ENCODE measurements at places on chromosomes 7 and 10. TPM values are rescaled to one million over a fixed set of nuclear protein-coding genes. Genes with fewer than 3 reads are reported as not detected.

The TES gene
- 14.1 TPM for total RNA-seq

- no peak for DNase-seq
Observed at GRCh38 chr7:67863911-67864310, 867.3 kb downstream of the TYW1 start.

DNA sequence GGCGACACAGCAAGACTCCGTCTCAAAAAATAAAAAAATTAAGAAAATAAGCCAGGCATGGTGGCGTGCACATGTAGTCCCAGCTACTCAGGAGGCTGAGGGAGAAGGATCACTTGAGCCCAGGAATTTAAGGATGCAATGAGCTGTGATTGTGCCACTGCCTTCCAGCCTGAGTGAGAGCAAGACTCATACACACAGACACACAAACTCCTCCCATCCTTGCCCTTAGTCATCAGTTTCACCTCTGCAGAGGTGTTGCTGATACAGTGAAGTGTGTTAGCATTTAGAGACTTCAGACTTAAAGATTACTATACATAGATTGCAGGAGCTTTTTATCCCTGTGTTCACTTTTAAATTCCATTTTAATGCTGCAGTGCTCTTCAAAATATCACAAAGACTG lies 5.5 kb upstream of the H2AZ2 start:
- DNase-seq: no peak

GRCh38 chr7:48049850-48050249 lies 14.5 kb downstream of the C7orf57 start:
- DNase-seq: no peak

DNA sequence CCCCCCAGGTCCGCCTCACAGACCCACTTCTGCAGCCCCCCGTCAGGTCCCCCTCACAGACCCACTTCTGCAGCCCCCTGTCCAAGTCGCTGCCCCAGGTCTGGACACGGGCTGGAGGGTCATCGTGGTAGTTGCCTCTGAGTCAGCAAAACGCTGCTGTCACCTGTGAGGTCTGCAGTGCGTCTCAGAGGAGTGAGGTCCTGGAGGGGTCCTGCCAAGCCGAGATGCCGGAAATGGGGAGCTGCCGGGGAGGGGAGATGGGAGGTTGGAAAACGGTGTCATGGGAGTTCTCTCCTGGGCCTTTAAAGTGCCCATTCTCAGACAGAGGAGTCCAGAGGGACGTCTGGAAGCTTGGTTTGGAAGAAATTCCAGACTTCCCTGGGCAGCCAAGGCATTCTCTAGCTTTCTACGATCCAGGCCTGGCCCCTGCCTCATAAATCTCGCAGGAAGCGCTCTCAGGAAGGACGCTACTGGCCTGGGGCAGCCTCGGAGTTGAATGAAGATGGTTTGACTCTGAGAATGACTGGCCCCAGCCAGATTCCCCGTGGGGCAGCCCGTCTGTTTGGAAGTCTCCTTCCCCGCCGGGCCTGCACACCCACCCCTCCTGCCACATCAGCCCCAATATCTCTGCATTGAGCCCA lies 38.7 kb downstream of the CALML3 start:
- no peak for DNase-seq

DNA sequence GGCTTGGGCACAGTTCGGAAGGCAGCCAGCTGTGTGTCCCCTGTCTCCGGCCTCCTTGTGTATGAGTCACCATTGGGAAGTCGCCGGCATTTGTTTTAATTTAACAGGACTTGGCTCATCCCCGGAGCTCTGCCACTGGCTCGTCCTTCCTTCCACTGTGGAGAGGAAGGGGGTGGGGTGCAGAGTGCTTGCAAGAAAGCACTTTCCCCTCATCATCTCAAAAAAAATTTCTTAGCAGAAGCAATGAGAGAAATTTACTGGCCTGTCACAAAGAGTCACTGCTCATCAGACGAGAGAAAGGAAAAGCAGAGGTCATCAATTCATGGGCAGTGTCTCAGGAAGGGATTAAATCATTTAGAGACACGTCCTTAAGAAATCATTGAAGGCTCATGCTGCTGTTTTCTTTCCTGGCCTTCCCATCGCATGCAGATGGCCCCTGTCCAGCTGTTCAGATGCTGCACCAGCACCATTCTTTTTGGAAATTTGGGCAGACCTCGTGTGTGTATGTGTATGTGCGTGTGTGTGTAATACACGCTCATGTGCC lies 93.3 kb downstream of the BMS1 start:
- DNase-seq: peak; percentile 41

The PRSS2 gene
- total RNA-seq: not detected

GRCh38 chr7:81607987-81608386 lies 161.9 kb downstream of the HGF start:
- DNase-seq: no peak

DNA sequence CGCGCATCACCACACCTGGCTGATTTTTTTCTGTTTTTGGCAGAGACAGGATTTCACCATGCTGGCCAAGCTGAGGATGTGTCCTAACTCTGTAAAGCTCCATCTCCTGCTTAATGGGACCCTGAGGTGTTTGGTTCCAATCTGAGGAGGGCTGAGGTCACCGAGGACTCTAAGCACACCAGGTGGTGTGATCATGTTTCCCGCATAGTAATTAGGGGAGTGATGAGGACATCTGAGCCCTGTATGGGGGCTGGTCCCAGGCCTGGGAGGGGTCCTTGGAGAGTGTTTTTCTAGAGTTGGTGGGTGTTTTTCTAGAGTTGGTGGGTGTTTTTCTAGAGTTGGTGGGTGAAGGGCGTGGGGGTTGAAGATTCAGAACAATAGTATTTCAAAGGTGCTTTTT lies 3.0 kb upstream of the ABHD11 start:
- DNase-seq: no peak

The YKT6 gene
- total RNA-seq: 155 TPM

DNA sequence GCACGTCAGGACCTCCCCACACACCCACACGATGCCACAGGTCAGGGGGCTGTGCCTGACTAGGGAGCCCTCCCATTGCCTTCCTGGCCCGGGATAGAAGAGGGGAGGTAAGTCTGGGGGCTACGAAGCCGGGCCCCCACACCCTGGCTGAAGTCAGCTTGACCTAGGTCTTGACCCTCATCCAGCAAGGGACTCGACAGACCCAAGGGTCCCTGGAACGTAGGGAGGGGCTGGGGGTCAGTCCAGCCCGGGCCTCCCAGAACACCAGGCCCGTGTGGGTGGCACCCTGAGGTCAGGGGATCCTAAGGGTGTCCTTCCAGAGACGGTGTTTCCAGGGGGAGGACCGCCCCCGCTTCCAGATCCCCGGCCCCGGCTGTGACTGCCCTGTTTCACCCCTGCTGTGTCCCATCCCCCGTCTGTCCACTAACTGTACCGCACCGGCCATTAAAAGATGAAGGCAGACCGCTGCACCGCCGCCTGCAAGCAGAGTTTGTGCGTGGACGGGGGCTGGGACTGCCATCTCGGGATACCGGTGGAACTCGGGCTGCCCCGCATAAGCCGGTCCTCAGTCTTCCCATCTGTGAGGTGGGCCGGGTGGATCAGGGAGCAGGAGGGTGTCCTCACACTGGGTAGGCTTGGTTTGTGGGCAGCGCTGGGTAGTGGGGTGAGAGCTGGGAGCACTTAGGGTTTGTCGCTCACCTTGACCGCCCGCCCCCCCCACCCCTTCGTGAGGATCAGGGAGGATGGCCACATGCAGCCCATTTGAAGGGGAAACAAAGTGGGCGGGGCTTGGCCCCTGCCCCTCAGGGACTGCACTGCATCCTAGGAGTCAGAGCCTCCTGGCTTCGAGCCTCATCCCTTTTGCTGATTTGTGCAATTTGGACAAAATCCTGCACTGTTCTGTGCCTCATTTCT lies 21.1 kb downstream of the SLC29A4 start:
- no peak for DNase-seq

DNA sequence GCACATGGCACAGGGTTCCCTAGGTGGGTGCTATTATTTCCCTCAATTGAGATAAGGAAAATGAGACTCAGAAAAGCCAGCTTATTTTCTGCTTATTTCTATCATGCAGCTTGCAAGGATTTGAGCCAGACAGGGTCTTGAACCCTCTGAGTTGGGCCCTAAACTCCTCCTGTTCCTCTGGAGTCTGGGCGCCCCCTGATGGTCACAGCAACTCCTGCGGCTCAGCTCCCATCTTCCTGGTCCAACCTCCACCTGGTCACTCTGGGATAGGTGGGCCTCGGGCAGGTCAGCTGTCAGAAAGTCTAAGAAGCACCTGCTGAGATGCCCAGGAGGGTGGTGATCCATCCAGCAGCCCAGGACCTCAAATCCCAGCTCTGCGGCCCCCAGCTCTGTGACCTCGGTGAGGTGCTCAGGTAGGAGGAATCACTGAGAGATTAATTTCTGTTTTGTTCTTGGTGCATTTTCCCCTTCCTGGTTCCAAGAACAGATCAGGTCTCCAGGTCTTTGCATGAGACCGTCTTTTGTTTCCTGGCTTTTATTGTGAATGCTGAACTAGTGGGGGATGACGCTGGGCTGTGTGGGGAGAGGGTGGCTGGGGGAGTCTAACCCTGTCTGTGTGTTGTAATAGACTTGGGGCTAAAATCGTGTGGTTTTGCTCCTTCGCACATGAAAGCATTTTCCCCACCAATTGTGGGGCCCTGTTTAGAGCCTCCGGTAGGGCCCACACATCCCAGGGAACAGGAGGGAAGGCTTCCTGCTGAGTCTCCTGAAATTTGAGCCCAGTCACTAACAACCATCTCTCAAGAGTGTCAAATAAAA lies 32.8 kb downstream of the TMEM130 start:
- no peak for DNase-seq

The KNDC1 gene
- 0.74 TPM for total RNA-seq

GRCh38 chr7:17651341-17651740 lies 289.0 kb downstream of the SNX13 start:
- no peak for DNase-seq

The AASS gene
- 8.1 TPM for total RNA-seq

The ANKRD1 gene
- total RNA-seq: 15.8 TPM

- DNase-seq: no peak
Observed at GRCh38 chr10:15322356-15322755, 48.7 kb downstream of the FAM171A1 start.

GRCh38 chr10:49309691-49310411 lies 10.9 kb downstream of the C10orf71 start:
- DNase-seq: no peak

DNA sequence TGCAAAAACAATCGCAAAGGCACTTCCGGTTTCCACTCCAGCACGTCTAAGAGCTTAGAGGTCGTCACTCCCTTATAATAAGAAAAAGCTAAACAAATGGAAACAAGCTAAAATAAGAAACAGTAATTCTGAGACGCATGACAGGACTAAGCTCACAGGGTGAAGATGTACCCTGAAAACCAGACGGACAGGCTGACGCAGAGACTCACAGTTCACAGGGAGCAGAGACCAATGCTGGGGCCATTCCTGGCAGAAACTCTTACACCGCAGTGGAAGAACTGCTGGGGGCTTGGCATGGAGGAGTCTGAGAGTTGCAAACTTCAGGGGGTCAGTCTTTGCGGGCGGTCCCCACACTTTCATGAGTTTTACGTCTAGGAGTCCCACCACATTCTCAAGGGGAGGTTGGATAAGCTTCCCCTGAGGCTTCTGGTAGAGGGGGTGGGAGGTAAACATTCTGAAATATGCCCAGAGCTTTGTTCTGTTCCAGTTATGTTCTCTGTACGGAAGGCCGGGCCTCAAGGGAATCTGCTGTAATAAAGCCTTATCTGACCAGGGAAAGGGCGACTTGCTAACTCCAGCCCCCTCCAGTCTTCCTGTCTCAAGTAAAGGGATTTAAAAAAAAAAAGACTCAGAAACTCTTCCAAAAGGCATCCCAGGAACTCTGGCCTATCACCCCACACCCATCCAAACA lies 47.8 kb downstream of the BRI3 start:
- no peak for DNase-seq

DNA sequence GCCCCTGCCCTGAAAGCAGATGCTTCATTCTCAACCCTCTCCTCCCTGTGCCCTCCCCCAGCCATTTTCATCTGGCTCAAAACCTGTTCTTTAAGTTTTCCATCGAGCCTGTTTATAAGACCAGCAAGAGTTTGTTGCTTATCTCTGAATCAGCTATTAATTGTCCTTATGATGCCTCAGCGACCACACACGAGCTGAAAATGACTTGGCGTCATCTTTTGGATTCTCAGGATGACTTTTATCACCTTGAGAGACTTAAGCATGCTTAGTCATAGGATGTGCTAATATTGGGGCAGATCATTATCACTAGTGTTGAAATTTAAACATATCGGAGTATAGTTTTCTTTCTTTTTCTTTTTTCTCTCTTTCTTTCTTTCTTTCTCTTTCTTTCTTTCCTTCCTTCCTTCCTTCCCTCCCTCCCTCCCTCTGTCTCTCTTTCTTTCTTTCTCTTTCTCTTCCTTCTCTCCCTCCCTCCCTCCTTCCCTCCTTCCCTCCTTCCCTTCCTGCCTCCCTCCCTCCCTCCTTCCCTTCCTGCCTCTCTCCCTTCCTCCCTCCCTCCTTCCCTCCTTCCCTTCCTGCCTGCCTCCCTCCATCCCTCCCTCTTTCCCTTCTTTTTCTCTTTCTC lies 184.5 kb downstream of the PHTF2 start:
- DNase-seq: peak; percentile 14

The CPA4 gene
- 21.8 TPM for total RNA-seq

DNA sequence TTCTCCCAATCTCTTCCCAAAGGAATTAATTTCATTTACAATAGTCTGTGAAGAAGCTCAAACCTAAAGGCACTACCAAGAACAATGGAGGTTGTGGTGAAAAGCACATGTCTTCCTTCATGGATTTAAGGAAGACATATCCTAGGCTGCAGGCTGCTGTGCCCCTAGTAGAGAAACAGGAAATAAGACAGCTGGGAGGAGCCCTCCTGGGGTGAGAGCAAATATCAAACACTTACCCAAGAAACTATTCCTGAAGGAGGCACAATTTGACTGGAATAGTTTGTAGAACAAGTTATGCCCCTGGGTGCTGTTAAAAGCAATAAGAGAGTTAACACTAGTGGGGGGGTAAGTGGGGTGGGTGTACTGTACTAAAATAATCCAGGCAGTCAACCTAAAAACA lies 30.1 kb downstream of the PDZD8 start:
- no peak for DNase-seq

GRCh38 chr7:130452951-130453350 lies 12.1 kb upstream of the CEP41 start:
- DNase-seq: no peak

- no peak for DNase-seq
Observed at GRCh38 chr7:1188720-1189294, 28.8 kb upstream of the ZFAND2A start.

The C7orf57 gene
- total RNA-seq: not detected

DNA sequence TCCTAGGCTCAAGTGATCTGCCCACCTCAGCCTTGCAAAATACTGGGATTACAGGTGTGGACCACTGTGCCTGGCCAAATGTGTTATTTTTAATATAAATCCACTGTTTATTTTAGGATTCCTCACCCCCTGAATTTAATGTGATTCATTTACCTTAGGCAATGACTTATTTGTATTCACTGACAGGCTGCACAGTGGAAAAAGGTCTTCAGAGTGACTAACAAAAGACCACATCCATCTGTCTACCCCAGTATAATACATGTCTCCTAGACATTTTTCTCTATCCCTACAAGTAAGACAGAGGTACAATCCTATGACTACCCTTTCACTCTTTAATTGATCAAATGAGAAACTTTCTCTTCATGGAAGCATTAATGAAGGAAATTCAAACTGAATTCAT lies 230.2 kb downstream of the AHR start:
- no peak for DNase-seq

- no peak for DNase-seq
Observed at GRCh38 chr10:46555713-46556514, 544 bp downstream of the GPRIN2 start.

GRCh38 chr7:37295401-37295800 lies 153.3 kb downstream of the ELMO1 start:
- no peak for DNase-seq

- no peak for DNase-seq
Observed at GRCh38 chr10:56653289-56653688, 292.2 kb upstream of the ZWINT start.

- peak; percentile 90 for DNase-seq
Observed at GRCh38 chr7:107035446-107035845, 9.1 kb upstream of the PRKAR2B start.

- no peak for DNase-seq
Observed at GRCh38 chr10:12711350-12711708, 290.2 kb downstream of the CCDC3 start.

Measured in HFFc6 (cell line).